ENCODE measurements at places on chromosomes 1 and 21. TPM values are rescaled to one million over a fixed set of nuclear protein-coding genes. Genes with fewer than 3 reads are reported as not detected.

GPR3 gene
- 0.28 TPM for total RNA-seq

XCL1 gene
- not detected for total RNA-seq

DMBX1 gene
- not detected for total RNA-seq

MAN1A2 gene
- 49.2 TPM for total RNA-seq

FAM78B gene
- 0.66 TPM for total RNA-seq

LCE3E gene
- total RNA-seq = not detected

CACNA1S gene
- not detected for total RNA-seq

FMN2 gene
- 1.4 TPM for total RNA-seq

LRRC39 gene
- 0.43 TPM for total RNA-seq

SH2D5 gene
- not detected for total RNA-seq

FCRL4 gene
- not detected for total RNA-seq

PRDX6 gene
- 106 TPM for total RNA-seq

NUP210L gene
- 0.06 TPM for total RNA-seq

GBP1 gene
- total RNA-seq = 3.4 TPM

PAQR6 gene
- total RNA-seq = 1.3 TPM

AMY1A gene
- 1.6 TPM for total RNA-seq

HFM1 gene
- 0.97 TPM for total RNA-seq

KANK4 gene
- 7.1 TPM for total RNA-seq

EPHB2 gene
- total RNA-seq = 10.0 TPM

NCAM2 gene
- 0.26 TPM for total RNA-seq

TMOD4 gene
- total RNA-seq = not detected

S100A1 gene
- total RNA-seq = 2.8 TPM

PPIAL4G gene
- not detected for total RNA-seq

RNF186 gene
- total RNA-seq = 25.1 TPM

HES2 gene
- not detected for total RNA-seq

USP16 gene
- 21.5 TPM for total RNA-seq

RGS13 gene
- 0.23 TPM for total RNA-seq

VASH2 gene
- not detected for total RNA-seq

FDPS gene
- 53.7 TPM for total RNA-seq

RPS27 gene
- total RNA-seq = 797 TPM

PLA2G4A gene
- total RNA-seq = 2.4 TPM

KRTAP10-5 gene
- not detected for total RNA-seq

CAMK1G gene
- 0.06 TPM for total RNA-seq

PLA2G2A gene
- 30.5 TPM for total RNA-seq

RXRG gene
- total RNA-seq = 0.32 TPM

BRINP2 gene
- total RNA-seq = 0.19 TPM

HDAC1 gene
- 29.1 TPM for total RNA-seq

TTC13 gene
- total RNA-seq = 11.9 TPM

ADCY10 gene
- total RNA-seq = 0.09 TPM

CD101 gene
- 0.75 TPM for total RNA-seq

CHI3L2 gene
- 0.95 TPM for total RNA-seq

LRP8 gene
- total RNA-seq = 2.3 TPM

KRTAP13-2 gene
- not detected for total RNA-seq

CNIH3 gene
- total RNA-seq = 3.0 TPM

CD52 gene
- total RNA-seq = 3.1 TPM

BCL2L15 gene
- total RNA-seq = 16.0 TPM

XCL2 gene
- not detected for total RNA-seq

KCNA3 gene
- total RNA-seq = 1.2 TPM

SLC25A34 gene
- total RNA-seq = 1.9 TPM

LMOD1 gene
- total RNA-seq = 1.8 TPM

MAP7D1 gene
- total RNA-seq = 12.5 TPM

HSPG2 gene
- total RNA-seq = 69.1 TPM

GPR25 gene
- total RNA-seq = not detected

CTSS gene
- total RNA-seq = 82.7 TPM

FALEC gene
- total RNA-seq = not detected
